Omental fat pad (tissue), 4 donors: ENCODE measurements at places on chromosomes 6 and 20.

DNA sequence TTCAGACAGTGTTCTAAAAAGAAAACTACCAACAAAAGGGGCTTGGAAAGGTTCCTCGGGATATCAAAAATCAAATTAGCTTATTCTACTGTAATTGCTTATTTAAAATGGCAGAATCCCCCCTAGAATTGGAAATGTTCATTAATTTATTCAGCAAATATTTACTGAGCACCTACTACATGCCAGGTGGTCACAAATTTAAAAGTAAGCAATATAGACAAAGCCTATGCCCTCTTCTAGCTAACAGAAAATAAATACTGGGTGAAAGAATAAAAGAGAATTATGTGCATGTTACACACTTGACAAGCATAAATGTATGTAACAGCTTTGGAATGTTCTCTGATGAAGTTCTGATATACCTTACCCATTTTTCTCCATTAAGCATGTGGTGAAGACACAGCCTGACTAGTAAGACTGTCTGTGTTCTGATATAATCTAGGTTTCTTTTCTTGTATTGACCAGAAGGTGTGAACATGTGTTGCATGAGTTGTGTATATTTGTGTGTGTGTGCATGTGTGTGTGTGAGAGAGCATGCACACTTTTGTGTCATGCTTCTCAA is 606.7 kb upstream of the CITED2 start:
- DNase-seq: no peak

- peak; percentile 21 for DNase-seq
Measured at GRCh38 chr20:64119681-64120341, 12.4 kb upstream of the NPBWR2 start.

DNA sequence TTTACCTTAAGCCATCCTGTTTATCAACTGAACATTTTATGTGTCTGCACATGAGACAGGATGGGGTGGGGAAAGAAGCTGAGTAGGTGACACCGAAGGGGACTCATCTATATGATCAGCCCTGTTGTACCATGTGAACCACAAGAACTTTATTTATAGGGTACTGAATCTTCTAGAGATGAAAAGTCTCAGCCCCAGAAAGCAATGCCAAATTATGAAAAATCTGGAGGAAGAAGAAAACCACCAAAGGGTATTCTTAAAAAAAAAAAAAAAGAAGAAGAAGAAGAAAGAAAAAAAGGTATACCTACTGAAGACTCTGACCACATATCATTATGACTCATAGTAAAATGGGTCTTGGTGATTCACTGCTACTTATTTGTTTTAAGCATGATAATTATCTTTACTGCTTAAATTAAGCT is 39.8 kb upstream of the HBS1L start:
- no peak for DNase-seq

DNA sequence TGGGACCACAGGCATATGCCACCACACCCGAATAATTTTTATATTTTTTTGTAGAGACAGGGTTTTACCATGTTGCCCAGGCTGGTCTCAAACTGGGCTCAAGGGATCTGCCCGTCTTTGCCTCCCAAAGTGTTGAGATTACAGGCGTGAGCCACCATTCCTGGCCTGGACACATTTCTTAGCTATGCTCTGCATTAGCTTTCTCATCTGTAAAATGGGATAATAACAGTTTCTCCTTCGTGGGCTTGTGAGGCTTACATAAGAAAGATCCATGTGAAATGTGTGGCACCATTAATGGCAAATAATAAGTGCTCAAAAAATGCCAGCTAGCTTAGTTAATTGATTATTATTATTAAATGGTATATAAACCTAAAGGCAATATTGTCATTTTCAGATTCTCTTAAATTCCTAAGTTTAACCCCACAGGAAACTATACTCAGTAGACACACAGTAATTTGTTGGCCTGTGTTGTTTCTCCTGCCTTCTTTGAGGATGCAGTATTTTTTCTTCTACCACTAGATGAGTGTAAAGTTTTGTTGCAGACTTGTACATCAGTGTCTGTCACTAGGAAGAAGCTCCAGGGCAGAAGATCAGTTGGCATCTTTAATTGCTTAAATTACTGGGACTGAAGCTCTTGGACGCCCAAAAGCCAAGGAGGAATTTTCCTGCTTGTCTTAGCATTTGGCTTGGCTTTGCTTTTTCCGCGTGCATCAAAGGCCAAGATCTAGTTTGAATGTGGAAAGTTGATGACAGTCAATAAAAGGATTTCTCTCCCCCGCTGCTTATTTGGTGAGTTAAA is 162.3 kb upstream of the ZNF217 start:
- no peak for DNase-seq

GRCh38 chr20:50388733-50389437 is 121.3 kb upstream of the PTPN1 start:
- no peak for DNase-seq
